ENCODE measurements at places on chromosomes 4 and X.

GRCh38 chr4:48913346-48913745 is 6.8 kb upstream of the OCIAD2 start:
- DNase-seq = peak; percentile 84

DNA sequence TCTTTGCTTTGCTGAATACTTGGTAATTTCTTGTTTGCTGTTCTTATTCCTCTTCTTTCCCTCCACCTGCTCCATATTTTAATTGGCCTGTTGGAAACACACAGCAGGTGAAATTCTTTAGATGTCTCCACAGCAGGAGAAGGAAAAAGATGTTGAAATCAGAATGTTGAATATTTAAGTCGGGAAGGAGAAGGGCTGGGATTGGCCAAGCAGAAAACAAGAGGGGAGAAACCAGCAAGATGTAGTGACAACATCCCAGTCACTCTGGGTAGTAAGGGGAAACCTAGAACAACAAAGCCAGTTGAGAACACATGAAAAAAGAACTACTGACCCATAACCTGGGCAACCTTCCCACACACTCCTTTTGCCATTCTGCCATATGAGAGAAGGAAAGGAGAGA is 37.3 kb upstream of the STAG2 start:
- no peak for DNase-seq

DNA sequence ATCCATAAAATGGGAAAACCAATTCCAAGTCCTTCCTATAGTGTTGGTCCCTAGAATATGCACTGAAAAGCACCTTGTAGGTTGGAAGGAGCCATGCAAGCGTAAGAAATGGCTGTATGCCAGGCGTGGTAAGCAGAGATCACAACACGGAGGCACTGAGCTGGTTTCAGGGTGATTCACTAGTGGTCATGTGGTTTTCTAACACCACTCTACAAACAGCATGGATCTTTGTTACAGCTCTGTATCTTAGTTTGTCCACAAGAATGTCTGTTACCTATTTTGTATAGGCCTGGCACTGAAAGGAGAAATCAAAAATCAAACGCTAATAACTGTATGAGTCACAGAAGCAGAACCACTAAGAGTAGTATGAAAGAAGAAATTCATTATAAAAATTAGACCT is 71.9 kb downstream of the MAGEB17 start:
- DNase-seq = peak; percentile 50

- DNase-seq = no peak
Measured at GRCh38 chrX:24146283-24146949, 3.1 kb upstream of the ZFX start.

- no peak for DNase-seq
Measured at GRCh38 chr4:185018834-185019455, 655 bp downstream of the HELT start.

GRCh38 chr4:1958276-1959103 is 50.3 kb downstream of the NELFA start:
- DNase-seq = no peak

- DNase-seq = no peak
Measured at GRCh38 chr4:41339812-41340809, 83.4 kb downstream of the UCHL1 start.

DNA sequence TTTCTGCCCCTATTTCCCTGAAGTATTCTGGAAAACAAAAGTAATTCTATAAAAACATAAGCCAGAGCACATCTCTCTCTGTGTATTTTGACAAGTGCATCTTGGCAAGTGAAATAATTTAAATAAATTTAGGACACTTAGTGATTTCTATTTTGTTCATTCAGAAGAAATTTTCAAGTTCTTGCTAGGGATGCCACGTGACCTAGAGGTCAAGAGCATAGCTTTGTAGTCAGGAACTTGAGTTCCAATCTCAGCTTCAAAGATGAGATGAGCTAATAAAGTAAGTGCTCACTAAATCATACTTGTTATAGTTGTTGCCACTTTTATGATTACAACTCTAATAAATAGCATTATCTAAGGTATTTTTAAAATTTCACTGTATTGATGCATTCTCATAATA is 13.8 kb downstream of the KDR start:
- DNase-seq = no peak

- no peak for DNase-seq
Measured at GRCh38 chr4:140070973-140071372, 83.0 kb downstream of the MAML3 start.

GRCh38 chr4:15659768-15660570 is 4.8 kb upstream of the FBXL5 start:
- DNase-seq = peak; percentile 52

DNA sequence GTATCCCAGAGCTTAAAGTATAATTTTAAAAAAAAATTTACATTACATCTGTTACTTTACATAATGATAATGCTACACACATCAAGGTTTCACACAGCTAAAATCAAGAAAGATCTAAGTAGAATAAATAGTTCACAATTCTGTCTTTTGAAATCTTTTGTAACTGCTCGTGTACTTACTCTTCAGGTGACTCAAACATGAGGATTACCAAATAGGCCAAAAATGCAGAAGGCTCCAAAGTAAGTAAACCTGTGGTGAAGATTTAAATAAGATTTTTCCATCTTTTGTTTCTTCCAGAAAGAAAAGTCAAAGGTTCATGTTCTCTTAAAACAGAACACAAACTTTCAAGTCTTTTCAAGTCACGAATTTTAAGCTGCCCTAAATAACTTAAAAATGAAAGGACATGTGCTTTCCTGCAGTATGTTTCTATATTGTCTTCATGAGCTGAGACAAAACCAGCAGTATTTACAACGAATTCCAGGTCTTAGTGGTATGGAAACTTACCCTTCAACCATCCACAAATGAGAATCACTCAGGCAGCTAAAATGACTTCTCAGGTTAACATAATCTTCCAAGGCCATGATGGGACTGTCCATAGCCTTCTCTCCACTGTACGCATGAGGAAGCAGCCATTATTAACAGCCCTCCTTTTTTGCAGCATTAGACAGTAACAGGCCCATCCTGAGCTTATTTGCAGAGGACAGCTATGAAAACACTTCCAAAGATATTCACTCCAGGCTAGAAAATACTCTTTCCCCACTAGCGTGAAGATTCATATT is 172.8 kb upstream of the EDNRA start:
- no peak for DNase-seq

DNA sequence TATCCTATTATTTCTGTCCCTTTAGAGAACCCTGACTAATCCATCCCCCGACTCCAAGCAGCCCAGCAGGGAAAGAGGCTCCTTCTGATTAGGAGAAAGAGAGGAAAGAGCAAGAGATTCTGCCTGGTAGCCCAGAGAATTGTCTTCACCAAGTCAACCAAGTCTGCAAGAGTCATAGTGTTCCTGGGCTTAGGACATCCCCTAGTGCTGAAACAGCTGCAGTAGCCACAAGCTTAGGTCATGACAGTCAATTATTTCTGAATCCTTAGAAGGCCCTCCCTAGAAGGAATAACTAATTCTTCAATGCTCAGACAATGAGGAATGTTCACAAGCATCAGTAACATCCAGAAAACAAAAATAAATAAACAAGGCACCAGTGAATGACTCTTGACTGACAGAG is 480.3 kb upstream of the GRIA3 start:
- no peak for DNase-seq

GRCh38 chr4:169054879-169055278 is 44.8 kb upstream of the CBR4 start:
- DNase-seq = no peak

- DNase-seq = no peak
Measured at GRCh38 chr4:73308286-73308685, 49.7 kb upstream of the ANKRD17 start.

DNA sequence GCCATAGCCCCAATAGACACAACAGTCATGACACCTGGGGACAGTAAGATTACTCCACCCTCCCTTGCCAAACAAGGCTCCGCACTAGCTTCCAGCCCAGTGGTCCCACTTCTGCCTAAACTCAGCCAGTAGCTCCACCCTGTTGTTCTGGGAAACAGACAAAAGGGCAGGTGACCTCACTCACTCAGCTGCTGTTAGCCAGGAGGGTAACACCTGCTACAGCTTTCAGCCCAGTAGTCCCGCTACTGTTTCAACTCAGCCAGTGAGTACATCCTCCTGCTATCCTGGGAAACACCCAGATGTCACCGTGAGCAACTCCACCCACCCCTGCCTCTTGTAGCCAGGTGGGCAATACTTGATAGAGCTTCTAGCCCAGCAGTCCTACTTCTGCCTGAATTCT is 162.7 kb upstream of the CPXCR1 start:
- DNase-seq = no peak

DNA sequence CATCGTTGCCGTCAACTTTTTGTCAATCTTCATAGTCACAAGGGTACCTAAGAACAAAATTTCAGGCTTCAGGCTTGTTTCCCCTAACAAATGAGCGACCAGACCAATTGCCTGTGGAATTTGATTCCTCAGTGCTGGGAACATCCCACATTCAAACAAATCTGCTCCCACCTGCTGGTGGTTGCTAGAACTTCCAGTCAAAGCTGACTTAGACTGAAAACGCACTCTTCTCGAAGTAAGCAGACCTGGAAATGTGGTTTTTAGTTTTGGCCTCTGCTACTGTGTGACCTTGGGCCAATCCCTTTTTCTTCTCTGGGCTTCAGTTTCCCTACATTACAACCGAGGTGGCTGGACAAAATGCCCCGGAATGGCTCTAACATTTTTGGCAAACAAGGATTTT is 1.8 kb upstream of the GABRQ start:
- no peak for DNase-seq

GRCh38 chr4:181416966-181417365 is 826.2 kb upstream of the TENM3 start:
- no peak for DNase-seq

DNA sequence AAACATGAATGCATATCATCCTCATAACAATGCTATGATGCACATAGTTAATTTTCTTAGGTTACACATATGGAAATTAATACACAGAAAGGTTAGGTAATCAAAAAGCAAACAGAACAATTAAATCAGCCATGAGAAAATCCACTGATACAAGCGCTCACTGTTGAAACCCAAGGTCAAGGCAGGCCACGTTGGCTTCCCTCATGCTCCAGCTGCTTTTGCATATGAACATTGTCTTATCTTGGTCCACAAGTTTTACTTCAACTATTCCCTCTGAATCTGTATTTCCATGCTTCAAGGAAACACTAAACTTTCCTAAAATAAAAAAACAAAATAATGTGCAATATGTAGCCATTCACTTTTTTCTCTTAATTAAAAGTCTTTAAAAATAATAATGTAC is 34.5 kb upstream of the PLA2G12A start:
- no peak for DNase-seq

GRCh38 chrX:13376857-13377549 is 57.1 kb upstream of the ATXN3L start:
- peak; percentile 96 for DNase-seq

DNA sequence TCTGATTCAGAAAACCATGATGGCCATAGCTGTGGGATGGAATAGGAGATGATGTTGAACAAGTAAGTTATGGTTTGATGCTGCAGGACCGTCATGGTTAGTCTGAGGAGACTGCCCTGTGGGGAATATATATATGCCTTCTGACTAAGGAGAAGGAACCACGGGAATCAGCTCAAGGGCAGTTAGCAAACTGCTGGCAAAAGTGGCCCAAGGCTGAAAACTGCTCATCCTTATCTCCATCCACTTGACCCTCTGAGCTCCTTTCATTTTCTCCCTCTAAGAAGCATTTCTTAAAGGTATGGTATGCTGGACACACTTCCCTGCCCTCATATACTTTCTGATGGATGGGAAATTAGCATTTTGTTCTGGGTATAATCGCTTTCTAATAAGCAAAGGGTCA is 161.9 kb downstream of the ENOX2 start:
- no peak for DNase-seq

GRCh38 chr4:41537292-41537890 is 566 bp upstream of the LIMCH1 start:
- DNase-seq = no peak

GRCh38 chr4:124484008-124484407 is 228.5 kb downstream of the ANKRD50 start:
- no peak for DNase-seq

GRCh38 chrX:115559672-115560071 is 1.3 kb upstream of the PLS3 start:
- DNase-seq = no peak

DNA sequence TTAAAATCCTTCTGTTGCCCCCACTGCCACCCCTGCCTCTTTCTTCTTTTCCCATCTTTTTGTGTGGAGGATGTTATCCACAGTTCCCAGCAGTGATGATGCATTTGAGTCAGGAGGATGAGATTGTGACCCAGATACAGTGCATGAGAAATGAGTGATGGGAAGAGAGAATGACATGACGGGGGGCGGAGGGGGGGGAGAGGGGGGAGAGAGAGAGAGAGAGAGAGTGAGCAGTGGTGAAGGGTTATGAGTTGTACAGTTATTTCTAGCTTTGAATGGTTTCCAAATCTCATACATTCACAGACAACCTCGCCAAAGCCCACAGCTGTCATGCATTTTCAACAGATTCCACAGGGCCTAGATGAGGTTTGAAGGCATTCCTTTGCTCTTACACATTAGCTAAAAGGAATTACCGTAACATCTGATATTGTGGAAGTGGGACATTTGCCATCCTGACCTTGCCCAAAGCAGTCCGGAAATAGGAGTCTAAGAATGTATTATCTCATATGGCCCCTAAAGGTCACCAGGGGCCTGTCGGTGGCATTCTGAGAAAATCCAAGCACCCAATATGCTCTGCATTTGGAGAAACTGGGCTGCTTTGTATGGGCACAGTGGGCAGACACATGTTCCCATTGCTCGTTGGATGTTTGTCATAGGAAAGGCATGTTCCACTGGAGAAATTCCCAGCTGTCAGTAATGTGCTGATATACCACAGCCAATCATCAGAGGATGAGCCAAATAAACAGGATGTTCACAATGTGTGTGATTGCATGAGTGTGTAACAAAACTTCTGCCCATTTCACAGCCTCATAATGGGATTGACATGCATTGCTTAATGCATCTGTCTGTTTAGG is 435.8 kb downstream of the SPRY1 start:
- DNase-seq = peak; percentile 100

DNA sequence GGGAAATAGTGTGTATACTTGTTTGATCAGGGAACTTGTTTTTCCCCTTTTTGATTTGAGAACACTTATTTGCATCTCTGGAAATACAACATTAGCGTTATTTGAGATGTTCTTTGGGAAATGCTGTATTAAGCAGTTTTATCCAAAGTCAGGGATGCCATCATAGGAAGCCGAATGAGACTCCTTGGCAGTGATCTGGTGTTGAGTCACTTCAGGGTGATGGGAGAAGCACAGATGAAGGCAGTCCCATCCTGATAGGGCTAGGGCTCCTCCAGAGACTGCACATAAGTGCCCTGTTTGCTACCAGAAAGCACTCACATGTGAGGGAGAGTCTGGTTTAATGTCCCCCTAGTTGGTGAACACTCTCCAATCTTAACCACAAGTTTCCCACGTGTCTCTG is 62.3 kb downstream of the IL1RAPL1 start:
- no peak for DNase-seq

DNA sequence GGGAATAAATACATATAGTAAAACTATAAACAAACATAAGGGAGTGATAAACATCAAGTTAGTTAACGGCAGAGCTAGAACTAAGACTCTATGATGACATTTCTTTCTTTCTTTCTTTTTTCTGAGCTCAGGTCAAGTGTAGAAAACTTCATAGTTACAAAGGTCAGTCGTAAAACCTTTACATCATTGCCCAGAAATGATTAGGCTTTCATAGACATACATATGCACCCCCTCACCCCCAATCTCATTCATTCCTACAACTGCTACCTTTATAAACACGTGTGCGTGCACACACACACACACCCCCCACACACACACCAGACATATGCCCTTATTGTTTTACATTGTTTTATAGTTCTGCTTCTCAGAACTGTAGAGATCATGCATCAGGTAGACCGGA is 5.7 kb downstream of the EIF1AX start:
- DNase-seq = no peak

- DNase-seq = no peak
Measured at GRCh38 chr4:150033901-150034300, 44.3 kb upstream of the DCLK2 start.

Data from skeletal muscle cell (primary cell).